ENCODE measurements at places on chromosomes 1 and 21.

GRCh38 chr1:181135437-181135731 is 46.9 kb downstream of the IER5 start:
- DNase-seq, result no peak

GRCh38 chr1:205477759-205478247 is 22.0 kb upstream of the BLACAT1 start:
- no peak for DNase-seq

DNA sequence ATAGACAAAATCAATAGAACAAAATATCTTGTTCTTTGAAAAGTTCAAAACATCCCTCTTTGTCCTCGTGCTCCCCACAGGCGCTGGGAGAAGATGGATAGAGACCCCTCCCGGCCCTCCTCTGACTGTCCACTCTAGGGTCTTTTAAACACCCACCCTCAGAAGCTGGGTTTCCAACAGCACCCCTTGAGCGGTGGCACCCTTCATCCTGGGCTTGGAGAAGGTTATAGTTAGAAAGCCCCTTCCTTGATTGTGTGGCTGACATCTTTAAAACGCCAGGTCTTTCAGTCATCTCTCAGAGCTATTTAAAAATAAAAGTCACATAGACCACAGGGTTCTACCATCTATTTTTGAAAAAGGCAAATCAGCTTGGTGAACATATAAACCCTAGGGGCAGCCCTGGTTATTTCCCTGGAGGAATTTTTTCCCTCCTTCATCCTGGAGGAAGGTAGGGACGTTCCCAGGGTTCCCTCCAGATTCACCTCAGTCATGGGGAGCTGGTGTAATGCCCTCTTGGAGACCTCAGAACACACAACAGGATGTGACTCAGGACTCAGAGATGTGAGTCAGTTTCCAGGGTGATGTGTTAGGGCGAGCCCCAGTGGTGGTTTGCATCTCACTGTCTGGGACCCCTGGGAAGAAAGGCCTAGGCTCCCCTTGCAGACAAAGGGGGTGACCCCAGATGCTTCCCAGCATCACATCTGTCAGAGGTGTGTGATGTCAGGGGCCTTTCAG is 138.5 kb downstream of the CLIC6 start:
- DNase-seq, result peak; percentile 98

- DNase-seq, result peak; percentile 33
These were observed 166.6 kb downstream of the CLEC20A start for GRCh38 chr1:178330153-178330552.

- no peak for DNase-seq
These were observed 14.8 kb downstream of the LSS start for GRCh38 chr21:46213620-46214286.

DNA sequence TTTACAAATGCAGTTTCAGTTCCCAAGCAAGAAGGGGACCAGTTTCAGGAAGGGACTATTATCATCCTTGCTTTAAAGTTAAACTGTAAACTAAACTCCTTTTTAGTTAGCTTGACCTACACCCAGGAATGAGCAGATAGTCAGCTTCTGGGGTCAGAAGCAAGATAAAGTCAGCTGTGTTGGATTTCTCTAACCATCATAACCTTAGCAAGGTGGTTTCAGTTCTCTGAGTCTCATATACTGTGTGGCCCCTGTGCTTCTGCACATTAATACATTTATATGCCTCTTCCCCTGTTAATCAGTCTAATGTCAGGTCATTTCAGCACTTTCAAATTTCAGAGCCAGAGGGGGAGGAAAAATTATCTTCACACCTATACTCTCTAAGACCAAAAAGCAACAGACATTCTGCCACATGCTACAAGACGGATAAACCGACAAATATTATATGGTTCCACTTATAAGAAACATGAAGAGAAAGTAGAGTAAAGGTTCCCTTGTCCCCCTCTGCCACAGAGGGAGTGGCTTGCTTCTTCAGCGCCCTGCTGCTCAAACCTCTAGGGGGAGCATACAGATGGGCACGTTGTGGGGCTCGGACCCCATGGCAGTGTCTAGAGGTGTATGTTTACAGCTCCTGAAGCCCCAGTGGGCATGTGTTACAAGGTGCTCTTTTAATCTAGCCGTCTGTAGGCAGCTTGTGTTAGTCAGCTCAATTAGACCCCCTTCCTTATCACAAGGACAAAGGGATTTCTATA is 89.1 kb downstream of the SMYD3 start:
- no peak for DNase-seq

DNA sequence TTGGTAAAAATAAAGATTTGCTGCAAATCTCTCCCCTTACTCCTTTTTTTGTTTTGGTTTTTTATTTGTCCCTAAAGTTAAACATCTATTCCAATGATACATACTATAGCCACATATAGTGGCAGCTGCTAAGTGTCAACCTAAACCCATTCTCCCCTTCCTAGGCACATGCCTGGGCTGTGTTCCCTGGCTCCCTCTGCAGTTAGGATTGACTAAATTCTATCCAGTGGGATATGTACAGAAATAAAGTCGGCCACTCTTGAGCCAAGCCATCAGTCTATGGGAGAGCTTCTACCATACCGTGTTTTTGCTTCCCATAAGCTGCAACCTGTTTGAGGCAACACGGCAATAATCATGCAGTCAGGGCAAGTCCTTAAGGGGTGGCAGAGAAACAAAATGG is 23.6 kb downstream of the MCOLN3 start:
- DNase-seq, result no peak

DNA sequence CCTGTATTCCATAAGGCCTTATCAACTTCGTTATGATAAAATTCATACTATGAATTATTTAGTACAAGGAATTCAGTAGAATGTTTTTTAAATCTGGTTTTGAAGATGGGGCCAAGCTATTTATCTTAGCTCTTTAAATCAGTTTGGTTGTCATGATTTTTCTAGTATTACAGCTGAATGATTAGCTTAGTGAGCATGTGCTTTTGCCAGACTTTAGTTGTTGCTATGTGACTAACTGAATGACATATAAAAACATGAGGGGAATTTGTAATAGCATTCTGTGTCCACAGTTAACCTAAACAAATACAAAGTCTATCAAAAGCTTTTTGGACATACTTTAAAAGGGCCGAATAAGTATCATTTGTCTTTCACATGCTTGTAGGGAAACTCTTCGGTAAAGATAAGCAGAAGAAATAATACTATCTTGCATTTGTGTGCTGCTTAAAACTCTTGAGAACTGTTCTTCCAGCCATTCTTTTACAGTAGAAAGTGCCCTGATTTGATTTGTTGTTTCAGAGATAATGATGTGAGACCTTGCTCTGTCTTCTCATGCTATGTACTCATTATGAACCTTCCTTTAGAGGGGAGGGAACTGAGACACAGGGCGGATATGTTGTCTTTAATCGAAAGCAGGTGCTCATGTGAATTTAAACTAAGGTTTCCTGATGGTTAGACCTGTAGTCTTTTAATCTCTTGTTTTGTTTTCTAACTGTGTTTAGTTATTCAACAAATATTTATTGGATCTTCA is 18.8 kb downstream of the NEK7 start:
- peak; percentile 68 for DNase-seq

GRCh38 chr1:6111571-6111970 is 65.9 kb downstream of the KCNAB2 start:
- DNase-seq, result no peak

DNA sequence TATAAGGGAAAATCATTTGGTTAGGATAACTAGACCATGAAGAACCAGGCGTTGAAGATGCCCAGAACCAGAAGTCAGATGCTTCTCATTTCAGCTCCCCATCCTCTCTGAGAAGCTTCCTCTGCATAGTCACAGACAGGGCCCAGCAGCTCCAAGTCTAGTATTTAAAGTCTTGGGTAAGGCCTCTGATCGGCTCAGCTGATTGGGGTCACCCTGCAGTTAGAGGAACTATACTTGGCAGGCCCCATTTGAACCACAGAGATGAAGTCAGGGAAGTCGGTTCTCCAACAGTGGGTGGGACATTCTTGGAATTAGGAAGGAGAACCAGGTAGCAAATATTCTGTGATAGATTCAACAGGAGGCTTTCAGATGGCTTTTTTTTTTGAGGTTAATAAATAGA is 48.3 kb downstream of the SLC22A15 start:
- no peak for DNase-seq

- no peak for DNase-seq
These were observed 8.7 kb upstream of the ECE1 start for GRCh38 chr1:21298981-21299391.

GRCh38 chr1:4724001-4724400 is 69.6 kb downstream of the AJAP1 start:
- no peak for DNase-seq

DNA sequence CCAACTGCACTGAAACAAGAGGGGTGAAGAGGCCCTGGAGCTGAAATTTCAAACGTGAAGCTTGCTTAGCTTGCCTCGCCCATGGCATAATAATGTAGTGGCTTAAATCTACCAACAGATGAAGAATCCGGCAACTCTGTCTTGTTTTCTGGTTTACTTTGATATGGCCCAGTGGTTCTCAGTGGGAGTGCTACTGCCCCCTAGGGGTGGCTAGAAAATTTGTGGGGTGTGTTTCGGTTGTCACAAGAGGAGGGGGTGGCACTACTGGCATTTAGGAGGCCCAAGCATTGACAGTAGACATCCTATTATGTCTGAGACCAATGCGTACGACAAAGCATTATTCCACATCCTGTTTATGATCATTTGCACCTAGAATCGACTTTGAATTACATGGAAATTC is 51.9 kb upstream of the C8B start:
- DNase-seq, result no peak

DNA sequence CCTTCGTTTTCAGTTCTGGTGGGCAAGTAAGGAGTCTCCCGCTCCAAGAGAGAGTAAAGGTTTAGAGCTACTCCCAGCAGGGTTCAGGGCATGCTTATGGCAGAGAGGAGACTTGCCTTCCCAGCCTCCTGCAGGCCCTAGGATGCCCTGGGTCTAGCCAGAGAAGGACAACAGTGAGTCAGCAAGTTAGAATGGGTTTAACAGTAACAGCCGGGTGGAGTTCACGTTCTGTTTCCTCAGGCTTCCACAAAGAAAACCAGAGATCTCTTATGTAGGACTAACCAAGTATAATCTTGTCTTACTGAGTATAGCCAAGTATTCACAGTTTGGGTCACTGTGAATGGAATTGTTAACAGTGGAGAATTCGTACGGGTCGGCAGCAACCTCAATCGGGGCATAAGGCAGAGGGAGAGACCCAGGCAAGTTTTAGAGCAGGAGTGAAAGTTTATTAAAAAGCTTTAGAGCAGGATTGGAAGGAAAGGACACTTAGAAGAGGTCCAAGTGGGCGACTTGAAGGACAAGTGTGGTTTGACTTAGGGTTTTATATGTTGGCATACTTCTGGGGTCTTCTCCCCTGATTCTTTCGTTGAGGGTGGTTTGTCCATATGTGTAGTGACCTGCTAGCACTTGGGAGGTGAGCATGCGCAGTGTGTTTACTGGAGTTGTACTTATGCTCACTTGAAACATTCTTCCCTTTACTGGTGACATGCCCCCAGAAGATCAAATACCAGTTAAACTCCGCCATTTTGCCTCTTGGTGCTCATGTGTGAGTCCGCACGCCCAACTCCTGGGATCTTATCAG is 4.5 kb downstream of the OVAAL start:
- peak; percentile 9 for DNase-seq

GRCh38 chr1:10539411-10540043 is 64.8 kb downstream of the PEX14 start:
- DNase-seq, result no peak

GRCh38 chr1:7385471-7386225 is 385.4 kb upstream of the VAMP3 start:
- no peak for DNase-seq

DNA sequence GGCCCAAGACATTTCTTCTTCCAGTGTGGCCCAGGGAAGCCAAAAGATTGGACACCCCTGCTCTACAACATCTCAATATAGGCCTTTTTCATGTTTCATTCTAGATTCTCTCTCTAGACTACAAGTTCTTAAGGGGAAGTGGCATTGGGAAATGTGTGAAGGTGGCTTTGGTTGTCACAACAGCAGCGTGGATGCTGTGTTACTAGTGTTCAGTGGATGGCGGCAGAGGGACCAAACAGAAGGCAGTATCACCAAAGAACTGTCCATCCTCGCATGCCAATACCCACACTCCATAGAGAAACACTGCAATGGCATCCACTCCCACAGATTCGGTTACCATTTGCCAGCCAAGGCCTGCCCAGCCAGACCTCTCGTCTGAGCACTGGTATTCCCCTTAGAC is 24.3 kb upstream of the IFNAR2 start:
- no peak for DNase-seq

GRCh38 chr1:14487671-14488070 is 110.8 kb upstream of the KAZN start:
- no peak for DNase-seq

DNA sequence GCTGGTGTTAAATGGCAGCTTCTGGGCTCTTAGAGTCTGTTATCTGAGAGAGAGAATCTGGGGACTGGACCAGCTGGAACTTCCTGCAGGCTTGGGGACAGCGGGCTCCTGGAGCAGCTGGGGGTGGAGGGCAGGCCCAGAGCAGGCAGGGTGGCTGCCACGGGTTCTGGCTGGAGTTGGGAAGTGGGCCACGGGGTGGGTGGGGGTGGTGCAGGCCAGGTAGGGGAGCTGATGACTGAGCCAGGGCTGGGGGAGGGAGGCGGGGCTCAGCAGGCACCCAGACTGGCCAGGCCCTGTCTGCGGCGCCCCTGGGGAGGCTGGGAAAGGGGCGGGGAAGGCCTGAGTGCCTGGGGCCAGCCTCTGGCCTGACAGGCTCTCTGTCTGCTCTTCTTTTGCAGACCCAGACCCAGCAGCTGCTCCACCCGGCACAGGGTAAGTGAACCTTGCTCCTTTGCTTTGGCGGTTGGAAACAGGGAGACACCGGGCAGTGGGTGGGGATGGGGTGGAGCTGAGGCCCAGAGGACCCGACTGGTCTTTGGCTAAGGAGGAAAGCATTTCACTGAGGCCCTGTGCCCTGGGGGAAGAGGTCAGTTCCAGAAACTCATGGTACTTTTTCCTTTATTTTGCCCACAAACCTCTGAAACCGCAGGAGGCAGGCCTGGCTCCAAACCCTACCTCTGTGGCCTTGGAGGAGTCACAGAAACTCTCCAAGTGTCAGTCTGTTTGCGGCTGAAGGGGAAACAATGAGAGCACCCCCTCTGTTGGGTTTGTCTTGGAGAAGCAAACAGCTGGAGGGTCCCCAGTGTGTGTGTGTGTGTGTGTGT is 48.8 kb downstream of the ARHGEF10L start:
- peak; percentile 16 for DNase-seq

Measured in HCEC 1CT (cell line).